ENCODE measurements at places on chromosomes 16 and 17.

GRCh38 chr16:84647828-84648594 lies at the start of gene KLHL36:
KLHL36 (plus strand) TSS chr16:84648511; CDS start chr16:84650868, 2,357 bp downstream.
- peak; percentile 67 for DNase-seq

GRCh38 chr17:72110231-72110941 lies 10.4 kb upstream of the SOX9 start:
- DNase-seq = peak; percentile 16

GRCh38 chr17:40021451-40021971 lies 6.3 kb downstream of the CSF3 start:
- DNase-seq = no peak

DNA sequence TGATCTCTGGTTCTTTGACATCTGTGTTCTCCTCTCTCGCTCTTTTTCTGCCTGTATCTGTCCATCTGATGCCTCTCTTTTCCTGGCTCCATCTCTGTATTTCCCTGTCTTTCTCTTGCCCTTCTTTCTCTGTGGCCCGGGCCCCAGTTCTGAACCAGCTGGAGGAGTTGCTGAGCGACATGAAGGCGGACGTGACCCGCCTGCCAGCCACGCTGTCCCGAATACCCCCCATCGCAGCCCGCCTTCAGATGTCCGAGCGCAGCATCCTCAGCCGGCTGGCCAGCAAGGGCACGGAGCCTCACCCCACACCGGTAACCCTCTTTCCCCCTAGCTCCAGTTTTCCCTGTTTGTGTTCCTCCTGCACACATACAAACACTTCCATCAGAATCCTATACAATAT lies 5.8 kb downstream of the RNF227 start:
- DNase-seq = no peak

GRCh38 chr17:38687286-38687685 lies 12.5 kb upstream of the EPOP start:
- DNase-seq = no peak

Measured in Ammon's horn (tissue), 1 donor.